ENCODE measurements at places on chromosomes 12 and 14.

DNA sequence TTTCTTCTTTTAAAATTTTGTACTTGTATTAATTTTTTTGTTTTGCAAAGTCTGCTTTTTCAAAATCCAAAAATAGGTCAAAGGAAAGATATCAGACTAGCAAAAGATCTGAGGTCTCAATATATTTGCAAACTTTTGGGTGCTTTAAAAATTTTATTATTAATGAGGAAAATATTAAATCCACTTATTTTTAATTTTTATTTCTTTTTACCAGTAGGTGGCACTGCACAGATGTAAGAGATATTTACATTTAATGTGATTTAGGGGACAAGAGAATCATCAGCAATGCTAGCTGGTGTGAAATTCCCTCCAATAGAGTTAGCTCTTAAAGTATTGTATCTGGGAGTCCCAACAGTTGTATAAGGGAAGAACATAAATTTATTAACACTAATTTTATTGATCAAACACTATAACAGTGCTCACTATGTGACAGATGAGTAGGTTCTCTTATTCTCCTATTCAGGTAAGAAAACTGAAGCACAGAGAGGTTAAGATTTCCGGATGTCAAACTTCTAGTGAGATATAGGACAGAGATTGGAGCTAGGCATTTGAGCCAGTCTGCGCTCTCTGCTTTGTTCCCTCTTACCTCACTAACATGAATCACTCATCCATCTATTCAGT, 30.5 kb downstream of the ALX1 start:
- no peak for DNase-seq

GRCh38 chr14:97270308-97270707, 473.1 kb downstream of the VRK1 start:
- DNase-seq: no peak

DNA sequence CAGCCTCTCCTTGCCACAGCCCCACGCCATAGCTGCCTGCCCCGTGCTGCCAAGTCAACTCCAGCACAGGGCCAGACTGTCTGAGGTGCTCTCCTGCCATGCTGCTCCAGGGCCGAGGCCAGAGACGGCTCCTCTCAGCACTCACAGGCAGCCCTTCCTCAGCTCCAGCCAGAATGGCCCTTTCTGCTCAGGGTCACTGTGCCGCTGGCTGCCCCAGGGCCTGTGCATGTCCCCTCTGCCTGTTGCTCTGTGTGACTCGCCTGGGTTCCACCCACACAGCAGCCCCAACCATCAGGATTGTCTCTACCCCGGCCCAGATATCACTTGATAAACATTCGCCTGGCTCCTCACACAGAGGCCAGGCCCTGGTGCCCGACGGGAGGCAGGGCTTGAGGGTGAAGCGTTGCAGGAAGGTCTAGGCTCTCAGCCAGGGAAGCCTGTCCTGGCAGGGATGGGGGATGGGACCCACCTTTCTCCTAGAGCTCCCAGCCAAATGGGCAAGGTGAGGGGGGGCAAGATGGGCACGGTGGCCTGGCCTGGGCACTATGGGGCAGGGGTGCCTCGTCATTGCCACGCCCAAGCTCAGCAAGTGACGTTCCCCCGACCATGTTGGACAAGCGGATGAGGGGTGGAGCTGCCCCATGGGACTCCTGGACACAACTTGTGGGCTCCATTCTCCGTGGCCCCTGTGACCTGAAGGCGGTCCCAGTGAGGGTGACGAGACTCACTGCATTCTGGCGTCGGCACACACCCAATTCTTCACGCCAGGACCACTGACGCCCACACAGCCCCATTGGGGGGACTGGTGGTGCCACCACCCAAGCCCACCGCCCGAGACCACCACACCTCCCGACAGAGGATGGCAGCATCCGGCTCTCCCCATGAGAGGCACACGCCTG, 27.4 kb upstream of the BTBD6 start:
- no peak for DNase-seq

- no peak for DNase-seq
These were observed 20.9 kb downstream of the ACTR6 start for GRCh38 chr12:100221523-100221922.

GRCh38 chr12:132475304-132476037, 14.5 kb upstream of the FBRSL1 start:
- DNase-seq: no peak

DNA sequence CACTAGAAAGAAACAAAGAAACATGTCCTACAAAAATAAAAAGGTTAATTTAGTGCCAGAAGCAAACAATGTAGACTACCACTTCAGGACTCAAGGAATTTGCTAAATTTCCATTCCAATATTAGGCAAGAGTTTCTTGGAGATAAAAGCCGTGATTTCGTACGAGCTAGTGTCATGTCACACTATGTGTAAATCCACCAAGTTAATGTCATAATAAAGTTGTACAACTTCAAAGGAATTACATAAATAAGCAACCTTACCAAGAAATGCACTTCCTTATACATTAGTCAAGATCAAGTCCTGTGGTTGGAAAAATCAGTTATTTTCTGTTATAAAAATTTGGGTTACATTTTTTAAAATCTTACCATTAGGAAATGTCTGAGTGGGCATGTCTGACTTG, 1222.8 kb downstream of the GALC start:
- no peak for DNase-seq

- no peak for DNase-seq
These were observed 125.9 kb downstream of the EFCAB11 start for GRCh38 chr14:89828471-89829165.

- peak; percentile 45 for DNase-seq
These were observed 4.9 kb downstream of the NKX2-1 start for GRCh38 chr14:36515105-36515593.
